Activated CD8-positive, alpha-beta T cell treated with anti-CD3 and anti-CD28 coated beads, Interleukin-2, amount 10 ng/mL, durations not matched to agents 7 days and 5 days (primary cell): ENCODE measurements at places on chromosomes 5 and 9.

- DNase-seq: no peak
Measured at GRCh38 chr9:131545786-131546335, 538 bp downstream of the PRRT1B start.

DNA sequence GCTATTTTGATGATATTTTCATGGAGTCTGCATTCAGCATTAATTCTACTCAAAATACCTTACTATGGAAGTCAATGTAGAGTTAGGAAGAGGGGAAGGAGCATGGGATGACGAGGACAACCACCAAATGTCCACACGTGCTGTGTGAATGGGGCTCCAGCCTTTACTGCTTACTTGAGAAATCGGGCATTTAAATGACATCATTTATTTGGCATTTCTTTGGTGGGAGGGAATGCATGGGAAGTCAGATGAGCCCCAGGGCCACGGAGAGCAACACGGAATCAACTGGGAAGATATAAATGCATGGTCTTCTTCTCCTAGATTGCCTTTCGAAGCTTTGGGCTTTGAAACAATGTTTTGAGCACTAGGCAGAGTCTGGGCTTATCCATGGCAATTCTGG lies 458.5 kb upstream of the KLF4 start:
- no peak for DNase-seq

GRCh38 chr9:20619487-20620200 lies 2.7 kb downstream of the MLLT3 start:
- peak; percentile 46 for DNase-seq

- no peak for DNase-seq
Measured at GRCh38 chr9:87883274-87883673, 597 bp downstream of the SPATA31E1 start.

- DNase-seq: no peak
Measured at GRCh38 chr9:123058834-123059233, 25.4 kb downstream of the GPR21 start.

- no peak for DNase-seq
Measured at GRCh38 chr5:163473635-163474243, 13.3 kb downstream of the HMMR start.

- peak; percentile 59 for DNase-seq
Measured at GRCh38 chr5:175321927-175322532, 122.0 kb downstream of the DRD1 start.

GRCh38 chr5:134738963-134739661 lies 764 bp downstream of the CAMLG start:
- DNase-seq: peak; percentile 49

- no peak for DNase-seq
Measured at GRCh38 chr5:147966829-147967228, 60.5 kb upstream of the C5orf46 start.

DNA sequence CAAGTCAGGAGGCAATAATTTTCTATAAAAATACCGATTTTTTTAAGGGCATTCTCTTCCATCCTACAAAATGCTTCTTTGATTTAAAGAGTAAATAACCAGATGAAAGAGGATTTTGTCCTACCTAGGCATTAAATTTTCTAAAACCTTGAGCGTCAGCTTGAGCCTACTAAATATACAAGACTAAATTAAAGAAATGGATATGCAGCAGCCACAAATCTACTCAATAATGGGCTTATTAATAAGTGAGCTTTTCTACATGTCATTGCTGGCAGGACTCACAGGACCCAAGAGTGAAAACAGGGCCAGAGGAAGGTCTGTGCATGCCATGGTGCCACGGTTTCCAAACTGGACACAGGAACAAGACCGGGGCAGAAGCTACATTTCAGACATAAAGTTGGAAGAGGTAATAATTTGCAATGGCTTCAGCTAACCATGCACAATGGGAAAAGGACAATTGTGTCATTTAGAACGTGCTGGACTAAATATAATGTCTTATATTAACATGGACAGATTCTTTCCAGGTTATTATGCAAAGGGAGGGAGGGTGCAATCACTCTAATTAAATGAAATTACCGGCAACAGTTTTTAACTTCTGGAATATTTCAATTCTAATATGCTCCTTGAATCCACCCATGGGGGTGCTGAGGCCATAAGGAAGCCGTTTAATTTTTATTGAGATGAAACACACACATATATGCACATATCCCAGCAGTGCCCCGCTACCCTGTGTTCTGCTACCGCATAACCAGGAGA lies 5.2 kb downstream of the WHRN start:
- no peak for DNase-seq

DNA sequence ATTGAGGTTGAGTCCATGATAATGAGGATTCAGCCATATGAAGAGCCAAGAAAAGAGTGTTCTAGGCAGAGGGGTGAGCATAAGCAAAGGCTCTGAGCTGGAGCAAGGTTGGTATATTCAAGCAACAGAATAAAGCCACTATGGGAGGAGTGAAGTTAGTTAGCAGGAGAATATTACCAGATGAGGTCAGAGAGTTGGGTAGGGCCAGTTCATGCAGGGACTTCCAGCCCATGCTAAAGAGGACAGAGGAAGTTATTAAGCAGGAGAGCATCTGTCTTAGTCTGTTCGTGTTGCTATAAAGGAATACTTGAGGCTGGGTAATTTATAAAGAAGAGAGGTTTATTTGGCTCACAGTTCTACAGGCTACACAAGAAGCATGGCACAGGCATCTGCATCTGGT lies 57.1 kb upstream of the ATG10 start:
- no peak for DNase-seq

GRCh38 chr5:1806974-1807373 lies 5.8 kb downstream of the NDUFS6 start:
- DNase-seq: no peak

- DNase-seq: no peak
Measured at GRCh38 chr9:7053903-7054302, 296.1 kb downstream of the KDM4C start.

DNA sequence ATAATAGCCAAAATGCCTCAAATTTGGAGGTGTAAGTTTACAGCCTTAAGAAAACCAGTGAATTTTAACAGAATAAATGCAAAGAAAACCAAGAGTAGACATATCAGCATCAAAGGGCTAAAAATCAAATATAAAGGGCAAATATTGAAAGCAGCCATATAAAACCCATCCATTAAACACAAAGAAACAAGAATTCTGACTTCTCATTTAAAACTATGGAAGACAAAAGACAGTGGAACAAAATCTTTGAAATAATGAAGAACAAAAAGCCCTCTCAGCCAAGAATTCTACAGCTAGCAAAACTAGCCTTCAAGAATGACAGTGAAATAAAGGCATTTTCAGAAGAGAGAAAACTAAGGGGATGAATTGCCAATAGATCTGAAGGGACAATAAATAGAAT lies 91.3 kb upstream of the FST start:
- DNase-seq: no peak

DNA sequence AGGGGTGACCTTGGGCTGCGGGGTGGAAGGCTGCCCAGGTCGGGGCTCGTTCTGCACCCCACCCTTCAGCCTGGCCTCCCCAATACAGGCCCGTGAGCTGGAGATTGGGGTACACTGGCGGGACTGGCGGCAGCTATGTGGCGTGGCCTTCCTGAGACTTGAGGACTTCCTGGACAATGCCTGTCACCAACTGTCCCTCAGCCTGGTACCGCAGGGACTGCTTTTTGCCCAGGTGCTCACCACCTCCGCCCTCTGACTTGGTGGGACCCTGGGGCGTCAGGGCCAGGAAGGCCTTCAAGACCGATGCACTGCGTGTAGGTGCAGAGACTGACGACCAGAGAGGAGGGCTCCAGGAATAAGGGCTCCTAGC lies 10.5 kb downstream of the ZDHHC12 start:
- DNase-seq: no peak

GRCh38 chr9:77829420-77829819 lies 181.3 kb upstream of the GNA14 start:
- no peak for DNase-seq

DNA sequence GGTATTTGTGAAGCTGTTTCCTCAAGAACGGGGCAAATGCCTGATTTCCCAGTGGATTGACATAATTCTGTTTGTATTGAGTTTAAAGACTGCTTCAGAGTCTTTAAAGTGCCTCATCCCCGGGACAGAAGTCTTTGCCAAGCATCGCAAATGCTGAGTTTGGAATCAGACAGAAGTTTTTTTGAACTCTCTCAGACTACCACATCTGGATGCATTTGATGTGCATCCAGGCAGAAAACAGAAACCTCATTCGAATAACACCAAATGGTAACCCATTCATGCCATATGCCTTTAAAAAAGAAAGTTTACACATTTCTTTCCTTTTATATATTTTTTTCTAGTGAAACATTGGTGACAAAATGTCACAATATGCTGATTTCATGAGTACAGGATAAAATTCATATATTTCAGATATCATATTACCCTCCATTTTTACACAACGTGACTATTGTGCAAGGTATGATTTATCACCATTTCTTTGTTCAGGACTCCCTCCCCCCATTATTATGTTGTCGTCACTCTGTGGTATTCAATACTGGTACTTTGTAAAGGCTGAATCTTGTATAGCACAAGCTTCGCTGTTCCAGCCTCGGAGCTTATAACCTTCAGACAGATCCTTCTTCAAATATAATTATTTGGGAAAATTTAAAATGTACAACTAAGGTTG lies 91.1 kb downstream of the ZNF608 start:
- no peak for DNase-seq

DNA sequence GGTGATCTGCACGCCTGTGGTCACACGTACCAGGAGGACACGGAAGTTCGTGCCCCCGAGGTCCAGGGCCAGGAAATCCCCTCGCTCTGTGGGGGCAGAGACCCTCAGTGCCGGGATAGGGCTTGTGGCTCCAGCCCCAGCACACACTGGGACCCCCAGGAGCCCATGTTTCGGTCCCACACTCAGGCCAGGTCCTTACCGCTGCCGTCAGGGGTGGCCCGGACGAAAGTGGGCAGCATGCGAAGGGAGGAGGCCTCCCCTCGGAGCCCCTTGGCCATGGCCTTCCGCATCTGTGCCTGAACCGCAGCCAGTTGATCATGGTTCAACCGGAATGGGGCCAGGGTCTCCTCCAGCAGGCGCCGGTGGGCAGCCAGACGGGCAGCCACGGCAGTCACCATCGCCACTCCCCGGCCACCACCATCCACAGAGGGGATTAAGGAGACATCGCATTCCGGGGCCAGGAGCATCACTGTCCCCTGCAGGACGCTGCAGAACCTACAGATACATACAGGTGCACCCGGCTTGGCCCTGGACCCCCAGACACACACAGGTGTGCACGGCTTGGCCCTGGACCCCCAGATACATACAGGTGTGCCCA lies 11.8 kb downstream of the HK3 start:
- DNase-seq: no peak

- DNase-seq: no peak
Measured at GRCh38 chr5:174436750-174437149, 287.6 kb upstream of the MSX2 start.

DNA sequence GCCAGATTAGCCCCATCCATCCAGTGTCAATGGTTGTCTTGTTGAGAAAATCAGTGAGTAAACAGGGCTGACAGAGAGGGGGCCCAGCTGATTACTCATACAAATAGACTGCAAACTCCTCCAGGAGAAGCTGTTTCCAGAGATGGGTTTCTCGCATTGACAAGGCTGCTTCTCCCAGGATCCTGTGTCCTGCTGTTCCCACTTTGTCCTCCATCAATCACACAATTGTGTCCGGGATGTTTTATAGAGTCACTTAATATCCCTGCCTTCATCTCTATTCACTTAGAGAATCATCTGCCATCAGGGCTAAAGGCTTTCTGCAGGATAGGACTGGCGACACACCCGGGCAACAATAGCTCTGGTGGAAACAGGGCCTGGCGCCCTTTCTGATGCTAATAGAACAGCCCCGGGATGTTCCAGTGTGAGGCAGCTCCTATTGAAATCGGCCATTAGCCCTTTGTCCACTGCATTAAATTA lies 71.7 kb upstream of the TBCA start:
- DNase-seq: no peak

GRCh38 chr5:37966291-37966690 lies 126.5 kb upstream of the GDNF start:
- no peak for DNase-seq

DNA sequence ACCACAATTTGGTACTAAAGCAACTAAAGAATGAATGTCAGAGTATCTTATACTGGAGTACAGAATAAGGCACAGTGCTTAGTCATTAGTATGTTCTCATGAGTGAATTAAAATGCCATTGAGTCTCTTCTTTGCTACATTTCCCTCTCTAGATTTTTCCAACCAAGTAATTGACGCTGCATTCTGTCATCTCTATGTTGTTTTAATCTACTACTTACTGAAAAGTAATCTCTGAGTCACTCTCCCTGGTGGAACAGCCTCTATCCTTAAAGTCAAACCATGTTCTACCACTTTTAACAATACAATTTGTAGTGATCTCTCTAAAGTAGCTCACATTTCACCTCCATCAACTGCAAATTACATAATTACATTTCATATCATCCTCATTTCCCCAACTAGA lies 495.1 kb downstream of the CDH18 start:
- DNase-seq: no peak

DNA sequence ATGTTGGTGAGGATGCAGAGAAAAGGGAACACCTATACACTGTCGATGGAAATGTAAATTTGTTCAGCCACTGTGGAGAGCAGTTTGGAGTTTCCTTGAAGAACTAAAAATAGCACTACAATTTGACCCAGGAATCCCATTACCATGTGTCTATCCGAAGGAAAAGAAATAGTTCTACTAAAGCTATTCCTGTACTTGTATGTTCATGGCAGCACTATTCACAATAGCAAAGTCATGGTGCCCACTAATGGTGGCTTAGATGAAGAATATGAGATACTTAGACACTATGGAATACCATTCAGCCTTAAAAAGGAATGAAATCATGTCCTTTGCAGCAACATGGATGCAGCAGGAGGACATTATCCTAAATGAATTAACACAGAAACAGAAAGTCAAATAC lies 50.2 kb upstream of the CAST start:
- no peak for DNase-seq

DNA sequence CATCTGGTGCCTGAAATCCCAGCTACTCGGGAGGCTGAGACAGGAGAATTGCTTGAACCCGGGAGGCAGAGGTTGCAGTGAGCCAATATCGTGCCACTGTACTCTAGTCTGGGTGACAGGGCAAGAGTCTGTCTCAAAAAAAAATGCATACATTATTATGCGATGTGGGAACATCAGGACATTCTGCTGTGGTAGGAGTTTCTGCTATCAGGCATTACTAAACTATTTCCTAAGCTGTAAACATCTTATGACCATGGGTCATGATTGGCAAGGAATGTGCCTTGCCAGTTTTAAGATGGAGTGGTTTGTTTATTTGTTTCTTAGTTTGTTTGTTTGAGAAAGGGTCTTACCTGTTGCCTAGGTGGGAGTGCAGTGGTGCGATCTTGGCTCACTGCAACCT lies 45.1 kb upstream of the FAM120A start:
- DNase-seq: no peak

DNA sequence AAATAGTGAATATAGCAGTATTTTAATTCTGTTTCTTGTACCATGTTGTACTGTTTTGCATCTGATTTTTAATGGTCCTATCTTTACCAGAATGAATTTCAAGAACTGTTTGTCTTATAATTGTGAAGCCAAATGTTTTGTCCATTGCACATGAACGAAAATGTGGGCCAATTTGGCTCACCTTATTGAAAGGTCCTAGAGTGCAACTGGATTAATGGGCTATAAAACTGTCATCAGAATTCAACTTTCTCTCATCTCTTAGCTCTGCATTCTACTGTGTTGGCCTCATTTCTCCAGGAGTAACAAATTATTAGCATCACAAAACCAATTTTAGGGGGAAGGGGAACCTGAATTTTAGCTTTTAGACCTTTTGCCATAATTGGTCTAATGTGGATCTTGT lies 179.4 kb upstream of the NUDT12 start:
- no peak for DNase-seq

- DNase-seq: no peak
Measured at GRCh38 chr9:90724112-90724511, 77.5 kb upstream of the SYK start.

- DNase-seq: peak; percentile 30
Measured at GRCh38 chr5:40682154-40683017, 2.7 kb downstream of the PTGER4 start.

- DNase-seq: no peak
Measured at GRCh38 chr5:122896598-122897282, 51.3 kb downstream of the SNX24 start.
